Astrocyte (in vitro differentiated cells and primary cell): ENCODE measurements at places on chromosomes 11 and 22. TPM values are rescaled to one million over a fixed set of nuclear protein-coding genes. Genes with fewer than 3 reads are reported as not detected.

The MMP10 gene
- 1.1 and 1.2 TPM in 2 replicates for total RNA-seq

DNA sequence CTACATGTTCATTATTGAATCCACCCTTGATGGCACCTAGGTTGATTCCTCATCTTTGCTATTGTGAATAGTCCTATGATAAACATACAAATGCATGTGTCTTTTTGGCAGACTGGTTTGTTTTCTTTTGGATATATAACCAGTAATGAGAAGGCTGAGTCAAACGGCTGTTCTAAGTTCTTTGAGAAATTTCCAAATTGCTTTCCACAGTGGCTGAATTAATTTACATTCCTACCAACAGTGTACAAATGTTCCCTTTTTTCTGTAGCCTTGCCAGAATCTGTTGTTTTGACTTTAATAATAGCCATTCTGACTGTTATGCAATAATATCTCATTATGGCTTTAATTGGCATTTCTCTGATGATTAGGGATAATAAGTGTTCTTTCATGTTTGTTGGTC lies 184.9 kb downstream of the CASP12 start:
- H3K27me3 ChIP-seq = no peaks in the 10 kb centered on the region
- H3K27ac ChIP-seq = no peak overlapping the region
- DNase-seq = peak; percentile 63
- no peak overlapping the region for H3K4me3 ChIP-seq

The ZFTA gene
- 29.0 and 31.2 TPM in 2 replicates for total RNA-seq

DNA sequence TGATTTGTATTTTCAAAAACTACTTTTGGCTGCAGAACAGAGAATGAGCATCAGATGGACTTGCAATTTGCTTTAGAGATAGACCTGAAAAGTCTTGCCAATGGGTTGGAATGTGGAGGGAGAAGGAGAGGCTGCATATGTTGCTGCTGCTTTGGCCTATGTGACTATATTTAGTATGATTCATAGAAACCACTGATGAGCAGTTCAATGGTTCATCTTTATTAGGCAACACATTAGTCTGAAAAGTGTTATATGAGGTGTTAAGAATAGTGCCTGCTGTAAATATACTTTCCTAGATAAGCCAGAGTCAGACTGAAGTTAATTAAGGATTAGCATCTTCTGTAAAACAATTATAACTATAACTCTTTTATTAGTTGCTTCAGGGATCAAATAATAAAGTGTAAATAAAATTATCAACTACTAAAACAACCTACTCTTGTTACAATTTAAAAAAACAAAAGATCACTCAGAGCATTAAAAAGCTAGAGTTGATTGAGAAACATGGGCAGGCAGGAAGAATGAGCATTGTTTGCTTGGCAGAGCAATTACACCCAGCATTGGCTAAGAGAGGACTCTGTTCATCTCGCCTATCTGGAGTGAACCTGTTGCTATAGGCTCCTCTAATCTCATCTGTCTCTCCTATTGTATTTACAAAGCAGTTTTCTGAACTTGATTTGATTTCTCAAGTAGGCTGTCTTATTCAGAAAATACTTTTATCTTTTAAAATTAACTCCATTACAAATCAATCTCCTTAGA lies 36.3 kb downstream of the HORMAD2 start:
- peak overlapping the region; percentile 9 for H3K27ac ChIP-seq
- peak; percentile 78 for DNase-seq
- no peak overlapping the region for H3K4me3 ChIP-seq
- H3K27me3 ChIP-seq = no peaks in the 10 kb centered on the region
- H3K36me3 ChIP-seq = no peaks in the 10 kb centered on the region
- peaks cover 12% of the 10 kb centered on the region for H3K4me1 ChIP-seq

DNA sequence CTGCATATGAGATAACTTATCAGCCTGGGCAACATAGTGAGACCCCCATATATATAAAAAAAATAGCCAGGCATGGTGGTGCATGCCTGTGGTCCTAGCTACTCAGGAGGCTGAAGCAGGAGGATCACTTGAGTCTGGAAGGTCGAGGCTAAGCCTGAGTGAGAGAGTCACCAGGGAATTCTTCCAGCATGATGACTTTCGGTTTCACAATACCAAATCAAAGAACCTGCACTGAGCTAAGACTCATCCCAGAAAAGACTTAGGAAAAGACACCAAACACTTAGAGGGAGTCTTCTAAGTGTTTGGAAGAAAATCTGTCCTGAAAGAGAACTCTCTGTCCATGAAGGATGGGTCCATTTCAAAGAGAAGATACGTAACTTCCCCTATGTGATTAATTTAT lies 12.7 kb downstream of the STK33 start:
- H3K36me3 ChIP-seq = no peaks in the 10 kb centered on the region

GRCh38 chr11:57269571-57270021 lies 32.5 kb upstream of the APLNR start:
- H3K27me3 ChIP-seq = no peaks in the 10 kb centered on the region
- no peak overlapping the region for H3K4me3 ChIP-seq
- no peak overlapping the region for H3K27ac ChIP-seq
- DNase-seq = no peak

DNA sequence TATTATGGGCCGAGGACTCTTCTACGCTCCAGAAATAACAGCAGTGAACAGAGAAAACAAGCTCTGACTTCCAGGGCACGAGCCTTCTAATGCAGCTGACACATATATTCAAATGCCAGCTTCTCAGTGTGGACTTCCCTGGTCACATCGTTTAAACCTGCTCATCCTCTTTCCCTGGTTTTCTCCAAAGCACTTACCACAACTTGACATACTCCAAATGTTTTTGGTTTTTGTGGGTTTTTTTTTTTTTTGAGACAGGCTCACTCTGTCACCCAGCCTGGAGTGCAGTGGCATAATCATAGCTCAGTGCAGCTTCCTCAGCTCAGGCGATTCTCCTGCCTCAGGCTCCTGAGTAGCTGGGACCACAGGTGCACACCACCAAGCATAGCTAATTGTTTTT lies 105.5 kb downstream of the MICAL3 start:
- no peak overlapping the region for H3K27ac ChIP-seq
- peaks cover 39% of the 10 kb centered on the region for H3K4me1 ChIP-seq
- H3K4me3 ChIP-seq = no peak overlapping the region
- no peaks in the 10 kb centered on the region for H3K27me3 ChIP-seq
- DNase-seq = peak; percentile 70

The CRYBB3 gene
- 0.43 TPM in 1 of 2 replicates, not detected in the other for total RNA-seq

The KDM4E gene
- 0.41 TPM in 1 of 2 replicates, not detected in the other for total RNA-seq

DNA sequence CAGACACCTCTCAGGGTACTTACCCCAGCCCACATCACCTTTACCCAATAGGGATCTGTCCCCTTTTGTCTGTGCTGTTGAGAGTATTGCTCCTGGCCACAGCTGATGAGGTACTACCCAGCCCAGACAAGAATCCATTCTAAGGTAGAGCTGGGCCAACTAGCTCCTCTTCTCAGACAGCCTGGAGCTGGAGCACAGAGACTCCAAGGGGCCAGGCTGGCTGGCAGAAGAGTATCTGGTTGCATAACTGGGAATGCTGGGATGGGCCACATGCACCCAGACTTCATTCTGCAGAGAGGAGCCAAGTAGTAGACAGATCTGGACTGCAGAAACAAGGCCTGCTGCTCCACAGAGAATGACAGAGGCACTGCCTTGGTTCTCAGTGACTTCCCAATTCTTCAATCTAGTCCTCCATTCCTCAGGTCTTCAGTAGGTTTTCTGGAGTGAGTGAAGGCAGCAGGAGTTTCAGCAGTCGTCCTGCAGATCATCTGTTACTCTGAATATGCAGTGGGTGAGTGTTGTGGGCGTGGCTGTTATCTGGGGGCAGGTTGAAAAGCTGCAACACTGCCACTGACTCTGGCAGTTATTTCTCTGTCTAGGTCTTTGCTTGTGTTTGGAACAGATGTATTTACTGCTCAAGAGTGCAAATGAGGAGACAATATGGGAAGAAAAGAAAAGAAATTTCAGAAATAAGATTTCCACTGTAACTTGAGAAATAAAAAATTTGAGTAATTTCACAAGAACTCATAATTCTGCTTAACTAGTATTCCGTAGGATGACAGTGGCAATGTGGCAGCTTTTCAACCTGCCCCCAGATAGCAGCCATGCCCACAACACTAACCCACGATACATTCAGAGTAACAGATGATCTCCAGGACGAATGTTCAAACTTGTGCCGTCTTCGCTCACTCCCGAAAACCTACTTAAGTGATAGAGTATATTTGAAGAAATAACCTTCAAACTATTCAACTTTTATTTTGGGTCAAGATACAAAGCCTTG lies 34.9 kb downstream of the MAPK1 start:
- peaks cover 15% of the 10 kb centered on the region for H3K4me1 ChIP-seq
- no peak for DNase-seq
- no peak overlapping the region for H3K4me3 ChIP-seq
- H3K27me3 ChIP-seq = no peaks in the 10 kb centered on the region
- no peak overlapping the region for H3K27ac ChIP-seq
